ENCODE measurements at places on chromosomes 12 and 14. TPM values are rescaled to one million over a fixed set of nuclear protein-coding genes. Genes with fewer than 3 reads are reported as not detected.

GRCh38 chr14:75213172-75213571 lies 36.8 kb upstream of the TMED10 start:
- no peak for DNase-seq

The TESPA1 gene
- 0.92 TPM for polyA plus RNA-seq

The DEPDC4 gene
- 1.0 TPM for polyA plus RNA-seq

DNA sequence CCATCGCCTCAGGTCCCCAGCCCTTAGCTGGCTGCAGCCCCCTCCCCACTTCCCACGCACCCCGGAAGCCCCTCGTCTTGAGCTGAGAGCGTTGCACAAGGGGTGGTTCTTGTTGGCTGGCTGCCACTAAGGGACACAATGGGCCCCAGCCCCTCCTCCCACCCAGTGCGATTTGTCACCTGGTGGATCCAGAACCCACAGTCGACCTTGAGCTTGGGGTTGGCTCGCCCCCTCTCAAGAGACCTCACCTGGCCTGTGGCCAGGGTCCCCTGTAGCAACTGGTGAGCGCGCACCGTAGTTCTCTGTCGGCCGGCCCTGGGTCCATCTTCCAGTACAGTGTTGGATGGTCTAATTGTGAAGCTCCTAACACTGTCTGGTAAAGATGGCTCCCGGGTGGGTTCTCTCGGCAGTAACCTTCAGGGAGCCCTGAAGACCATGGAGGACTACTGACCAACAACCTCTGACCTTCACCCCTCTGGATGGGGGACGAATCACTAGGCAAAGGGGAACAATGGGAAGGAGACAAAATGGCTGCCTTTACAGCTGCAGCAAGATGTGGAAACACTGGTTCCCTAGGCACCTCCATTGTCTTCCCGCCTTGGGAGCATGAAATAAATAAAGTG lies 6.6 kb downstream of the PHB2 start:
- no peak for DNase-seq

- DNase-seq: no peak
These were observed 91.3 kb upstream of the CEP83 start for GRCh38 chr12:94550964-94551363.

The CMKLR1 gene
- 2.6 TPM for polyA plus RNA-seq

The ST8SIA1 gene
- polyA plus RNA-seq: 8.0 TPM

The MYF6 gene
- polyA plus RNA-seq: 90.3 TPM

DNA sequence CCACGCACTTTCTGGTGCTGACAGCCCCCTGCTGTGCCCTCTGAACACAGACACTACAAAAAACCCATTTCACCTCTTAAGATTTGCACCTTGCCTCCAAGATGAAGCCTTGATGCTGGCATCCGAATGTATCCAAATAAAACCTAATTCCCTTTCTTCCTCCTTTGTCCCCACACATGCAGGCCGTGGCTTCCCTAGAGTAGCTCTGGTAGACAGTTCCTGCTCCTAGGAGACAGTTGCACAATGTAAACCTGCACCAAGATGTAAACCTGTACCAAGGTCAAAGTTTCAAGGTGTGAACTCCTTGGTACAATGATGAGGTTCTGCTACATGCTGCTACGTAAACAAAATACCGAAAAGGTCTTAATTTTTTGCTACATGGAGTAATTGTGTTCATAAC lies 625 bp upstream of the ABHD12B start:
- no peak for DNase-seq

The ACTR10 gene
- 66.4 TPM for polyA plus RNA-seq

DNA sequence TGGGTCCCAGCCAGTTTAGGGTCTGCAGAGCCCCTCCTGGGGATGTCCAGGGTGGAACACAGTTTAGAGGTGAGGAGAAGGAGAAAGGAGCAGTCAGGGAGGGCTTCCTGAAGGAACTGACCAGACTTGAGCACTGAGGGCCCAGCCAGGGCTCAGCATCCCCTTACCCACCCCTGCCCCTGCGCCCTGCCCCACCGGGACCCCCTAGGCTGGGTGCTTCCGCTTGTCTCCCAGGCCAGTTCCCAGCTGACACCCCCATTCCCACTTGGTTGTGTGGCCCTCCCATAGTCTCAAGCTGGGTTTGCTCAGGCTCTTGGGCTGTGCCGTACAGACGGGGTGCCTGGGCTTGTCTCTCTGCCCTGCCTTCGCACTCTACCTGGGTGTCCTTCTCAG lies 26.3 kb upstream of the KIF26A start:
- no peak for DNase-seq

GRCh38 chr12:5031958-5032357 lies 11.7 kb upstream of the KCNA5 start:
- DNase-seq: no peak

GRCh38 chr14:49679271-49679670 lies 8.7 kb downstream of the POLE2 start:
- DNase-seq: no peak

DNA sequence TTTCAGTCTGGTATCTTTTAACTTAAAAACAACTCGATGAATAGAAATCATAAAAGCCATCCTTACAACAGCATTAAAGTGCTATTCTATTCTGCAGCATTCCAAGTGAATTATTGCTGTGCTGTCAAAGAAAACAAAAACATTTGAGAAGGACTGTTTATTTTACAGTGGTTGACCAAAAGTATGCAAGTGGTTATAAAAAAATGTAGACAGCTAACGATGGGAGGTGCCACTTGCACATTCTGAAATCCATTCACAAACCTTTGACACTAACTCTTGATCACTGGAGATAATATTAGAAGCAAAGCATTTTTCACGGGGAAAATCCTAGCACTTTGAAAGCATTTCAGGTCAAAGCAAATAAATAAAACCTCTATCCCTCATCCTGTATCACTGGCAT lies 55.6 kb downstream of the HMGA2 start:
- no peak for DNase-seq

The SERPINA4 gene
- polyA plus RNA-seq: not detected

The GPD1 gene
- 68.2 TPM for polyA plus RNA-seq

DNA sequence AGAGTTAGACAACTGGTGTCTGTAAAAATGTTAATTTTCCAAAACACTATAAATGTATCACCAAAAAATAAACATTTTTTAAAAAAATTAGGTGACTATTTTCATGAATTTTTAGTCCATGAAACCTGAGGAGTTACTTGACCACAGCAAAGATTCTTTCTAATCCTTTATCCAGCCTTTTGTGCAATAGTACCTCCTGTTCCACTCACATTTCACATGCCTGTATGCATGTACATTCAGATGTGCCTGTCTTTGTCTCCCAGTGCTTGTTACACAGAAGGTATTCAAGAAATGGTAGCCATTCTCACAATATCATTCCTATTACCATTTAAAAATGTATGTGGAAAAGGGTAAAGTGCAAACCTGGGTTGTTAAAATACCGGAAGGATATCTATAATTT lies 857.0 kb downstream of the DIO2 start:
- DNase-seq: no peak

DNA sequence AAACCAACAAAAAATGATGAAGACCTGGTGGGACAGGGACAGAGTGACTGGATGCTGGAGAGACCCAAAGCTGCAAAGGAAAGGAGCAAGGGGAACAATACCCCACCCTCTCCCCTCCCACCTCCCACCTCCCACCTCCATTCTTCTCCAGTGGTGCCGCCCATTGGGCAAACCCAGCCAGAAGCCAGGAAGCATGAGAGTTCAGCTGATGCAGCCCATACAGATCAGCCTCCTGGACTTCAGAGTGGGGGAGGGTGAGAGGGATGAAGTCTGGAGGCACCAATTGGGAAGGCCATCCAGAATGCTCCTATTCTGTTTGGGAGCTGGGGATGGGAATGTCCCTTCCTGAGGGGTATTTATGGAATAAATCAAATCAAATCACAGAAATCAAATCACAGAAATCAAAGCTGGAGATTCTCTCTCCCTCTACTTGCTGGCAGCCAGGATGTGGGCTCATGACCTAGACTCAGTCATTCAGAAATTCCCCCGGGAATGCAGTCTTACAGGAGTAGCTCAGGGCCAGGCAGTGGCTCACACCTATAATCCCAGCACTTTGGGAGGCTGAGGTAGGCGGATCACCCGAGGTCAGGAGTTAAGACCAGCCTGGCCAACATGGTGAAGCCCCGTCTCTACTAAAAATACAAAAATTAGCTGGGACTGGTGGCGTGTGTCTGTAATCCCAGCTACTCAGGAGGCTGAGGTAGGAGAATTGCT lies 31.1 kb downstream of the IRF2BPL start:
- no peak for DNase-seq

GRCh38 chr12:27771481-27772327 lies 8.3 kb upstream of the KLHL42 start:
- DNase-seq: no peak

GRCh38 chr12:51186465-51187085 lies 13.6 kb upstream of the TFCP2 start:
- no peak for DNase-seq

All from forelimb muscle (tissue), 1 donor.